ENCODE measurements at places on chromosomes 12 and 14.

DNA sequence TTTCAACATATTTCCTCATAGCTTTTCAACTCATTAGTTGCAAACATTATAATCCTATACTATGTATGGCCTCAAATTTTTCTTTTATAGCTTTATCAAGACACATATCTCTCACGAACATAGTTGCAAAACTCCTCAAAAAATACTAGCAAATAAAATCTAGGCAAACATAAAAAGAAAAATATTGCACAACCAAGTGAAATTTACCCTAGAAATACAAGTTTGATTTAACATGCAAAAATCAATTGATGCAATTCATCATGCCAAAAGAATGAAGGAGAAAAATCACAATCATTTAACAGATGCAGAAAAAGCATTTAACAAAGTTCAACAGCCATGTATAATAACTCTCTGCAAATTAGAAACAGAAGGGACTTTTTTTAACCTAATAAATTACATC is 33.3 kb upstream of the KCNH5 start:
- DNase-seq, result no peak

DNA sequence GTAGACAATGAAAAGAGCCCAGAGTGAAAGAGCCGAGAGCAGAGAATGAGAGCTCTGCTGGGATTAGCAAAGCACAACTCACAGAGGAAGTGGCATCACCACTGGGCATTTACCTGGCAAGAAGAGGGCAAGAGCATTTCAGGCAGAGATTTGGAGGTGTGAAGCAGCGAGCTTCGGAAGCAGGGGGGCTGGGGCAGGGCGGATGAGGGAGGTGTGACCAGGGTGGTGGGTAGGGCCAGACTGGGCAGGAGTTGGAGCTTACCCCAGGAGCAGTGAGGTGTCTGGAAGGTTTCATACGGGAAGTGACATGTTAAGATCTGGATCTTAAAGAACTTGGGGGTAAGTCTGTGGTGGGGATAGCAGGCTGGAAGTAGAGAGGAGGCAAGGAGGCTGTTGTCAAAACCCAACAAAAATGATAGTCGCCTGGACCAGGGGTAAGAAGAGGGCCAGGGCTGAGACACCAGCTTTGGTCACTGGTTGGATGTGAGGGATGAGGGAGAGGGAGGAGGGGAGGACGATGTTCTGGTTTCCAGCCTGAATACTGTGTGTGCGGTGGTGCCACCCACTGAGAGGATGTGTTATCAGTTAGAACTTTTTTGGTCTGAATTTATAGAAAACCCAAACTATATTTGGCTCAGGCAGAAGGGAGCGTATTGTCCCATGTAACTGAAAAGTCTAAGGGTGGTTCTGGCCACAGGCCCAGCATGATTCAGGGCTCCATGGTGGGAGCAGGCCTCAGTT is 5.2 kb downstream of the SMIM41 start:
- no peak for DNase-seq

DNA sequence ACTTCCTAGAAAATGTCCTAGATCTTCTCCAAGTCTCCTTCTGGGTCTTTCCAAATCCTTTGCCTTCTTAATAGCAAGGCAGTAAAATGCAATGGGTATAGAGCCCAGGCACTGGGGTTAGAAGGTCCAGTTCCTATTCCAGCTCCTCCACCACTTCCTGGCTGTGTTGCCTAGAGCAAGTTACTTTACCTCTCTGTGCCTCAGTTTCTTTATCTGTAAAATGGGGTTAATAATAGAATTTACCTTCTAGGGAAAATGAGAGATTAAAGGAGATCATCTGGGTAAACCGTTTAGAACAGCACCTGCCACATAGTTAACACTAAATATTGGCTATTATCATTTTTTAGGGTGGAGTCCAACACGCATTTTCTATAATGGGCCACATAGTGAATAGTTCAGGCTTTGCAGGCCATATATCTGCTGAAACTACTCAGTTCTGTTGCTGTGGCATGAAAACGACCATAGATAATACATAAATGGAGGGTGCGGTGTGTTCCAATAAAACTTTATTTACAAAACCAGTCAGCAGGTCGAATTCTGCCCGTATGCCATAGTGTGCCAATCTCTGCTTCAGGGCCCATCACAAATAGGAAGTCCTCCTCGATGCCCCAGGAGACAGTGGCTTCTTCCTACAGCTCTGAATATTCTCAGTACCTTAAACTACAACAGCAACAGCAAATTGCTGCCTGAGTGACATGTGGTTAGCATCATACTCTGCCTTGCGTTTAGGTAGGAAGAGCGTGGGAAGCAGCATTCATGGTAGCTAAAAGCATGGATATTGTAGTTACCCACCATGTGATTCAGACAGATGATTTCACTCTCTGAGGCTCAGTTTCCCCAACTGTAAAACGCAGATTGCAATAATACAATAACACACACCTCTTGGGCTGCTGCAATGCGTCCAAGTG is 60.9 kb downstream of the SVOP start:
- no peak for DNase-seq

DNA sequence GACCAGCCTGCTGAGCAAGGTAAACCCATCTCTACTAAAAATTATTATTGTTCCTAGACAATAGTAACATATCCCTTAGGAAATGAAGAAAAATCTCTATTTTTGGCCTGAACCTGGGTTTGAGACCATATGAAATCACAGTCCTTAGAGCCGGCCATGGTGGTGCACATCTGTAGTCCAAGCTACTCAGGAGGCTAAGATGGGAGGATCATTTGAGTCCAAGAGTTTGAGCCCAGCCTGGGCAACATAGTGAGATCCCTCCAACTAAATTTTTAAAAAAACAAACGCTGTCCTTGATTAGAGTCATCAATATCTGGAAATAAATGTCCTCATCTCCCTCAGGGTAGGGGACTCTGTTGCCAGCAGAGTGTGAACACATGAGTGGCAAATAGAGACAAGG is 34.6 kb downstream of the RPS29 start:
- no peak for DNase-seq

DNA sequence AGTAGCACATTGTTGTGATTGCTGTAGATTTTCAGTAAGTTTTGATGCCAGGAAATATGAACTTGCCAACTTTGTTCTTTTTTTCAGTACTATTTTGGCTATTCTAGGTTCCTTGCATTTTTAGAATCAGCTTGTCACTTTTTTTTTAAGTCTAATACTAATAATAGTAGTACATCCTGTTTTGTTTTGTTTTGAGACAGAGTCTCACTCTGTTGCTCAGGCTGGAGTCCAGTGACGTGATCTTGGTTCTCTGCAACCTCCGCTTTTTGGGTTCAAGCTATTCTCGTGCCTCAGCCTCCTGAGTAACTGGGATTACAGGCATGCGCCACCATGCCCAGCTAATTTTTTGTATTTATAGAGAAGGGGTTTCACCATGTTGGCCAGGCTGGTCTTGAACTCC is 16.5 kb downstream of the PWP1 start:
- DNase-seq, result no peak

DNA sequence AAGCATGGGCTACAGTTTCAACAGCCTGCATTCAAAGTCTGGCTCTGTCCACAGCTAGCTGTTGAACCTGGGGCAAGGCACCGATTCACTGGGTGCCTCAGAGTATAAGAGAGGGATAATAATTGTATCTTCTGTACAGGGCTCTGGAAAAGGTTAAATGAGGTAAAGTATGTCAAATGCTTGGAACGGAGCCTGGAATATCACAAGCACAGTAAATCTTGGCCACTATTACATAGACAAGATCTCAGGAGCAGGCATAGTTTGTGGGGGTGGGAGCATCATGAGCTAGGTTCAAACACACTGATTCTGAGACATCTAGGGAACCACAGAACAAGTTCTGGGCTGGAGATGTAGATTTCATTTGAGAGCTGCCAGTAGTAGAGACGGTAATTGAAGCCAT is 203.7 kb upstream of the NUDT4 start:
- DNase-seq, result peak; percentile 83

GRCh38 chr12:125006365-125006764 is 12.9 kb downstream of the BRI3BP start:
- DNase-seq, result no peak

DNA sequence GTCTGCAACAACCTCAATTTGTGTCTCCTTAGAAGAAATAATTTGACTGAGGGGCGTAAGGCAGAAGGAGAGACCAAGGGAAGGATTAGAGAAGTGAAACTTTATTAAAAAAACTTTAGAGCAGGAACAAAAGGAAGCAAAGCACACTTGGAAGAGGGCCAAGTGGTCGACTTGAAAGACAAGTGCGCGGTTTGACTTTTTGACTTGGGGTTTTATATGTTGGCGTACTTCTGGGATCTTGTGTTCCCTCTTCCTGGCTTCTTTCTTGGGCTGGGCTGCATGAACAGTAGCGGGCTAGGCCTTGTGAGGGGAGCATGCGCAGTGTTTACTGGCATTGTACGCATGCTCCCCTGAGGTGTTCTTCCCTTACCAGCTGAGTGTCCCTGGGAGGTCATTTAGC is 369.3 kb upstream of the DCN start:
- DNase-seq, result no peak
